NCI-H82 (cell line): ENCODE measurements at places on chromosomes 7 and 10.
A peak's percentile ranks its signal among the peaks of the same experiment; 100 is the strongest.

DNA sequence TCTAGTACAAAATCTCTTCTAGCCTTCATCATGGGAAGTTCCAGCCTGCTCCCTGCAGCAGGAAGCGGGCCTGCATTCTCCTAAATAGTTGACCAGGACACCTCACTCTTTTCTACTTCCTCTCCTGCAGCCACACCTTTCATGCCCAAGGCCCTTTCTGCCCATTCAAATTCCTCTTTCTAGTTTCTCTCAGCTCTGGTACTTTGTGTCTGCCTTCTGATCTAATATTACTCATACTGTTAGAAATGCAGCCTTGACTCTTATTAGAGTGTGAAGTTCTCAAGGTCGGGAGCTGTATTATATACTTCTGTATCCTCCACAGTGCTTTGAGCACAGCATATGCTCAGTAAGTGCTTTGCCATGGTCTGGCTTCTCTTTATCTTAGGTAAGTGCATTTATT is 103.1 kb downstream of the PRKCQ start:
- no peak for DNase-seq

DNA sequence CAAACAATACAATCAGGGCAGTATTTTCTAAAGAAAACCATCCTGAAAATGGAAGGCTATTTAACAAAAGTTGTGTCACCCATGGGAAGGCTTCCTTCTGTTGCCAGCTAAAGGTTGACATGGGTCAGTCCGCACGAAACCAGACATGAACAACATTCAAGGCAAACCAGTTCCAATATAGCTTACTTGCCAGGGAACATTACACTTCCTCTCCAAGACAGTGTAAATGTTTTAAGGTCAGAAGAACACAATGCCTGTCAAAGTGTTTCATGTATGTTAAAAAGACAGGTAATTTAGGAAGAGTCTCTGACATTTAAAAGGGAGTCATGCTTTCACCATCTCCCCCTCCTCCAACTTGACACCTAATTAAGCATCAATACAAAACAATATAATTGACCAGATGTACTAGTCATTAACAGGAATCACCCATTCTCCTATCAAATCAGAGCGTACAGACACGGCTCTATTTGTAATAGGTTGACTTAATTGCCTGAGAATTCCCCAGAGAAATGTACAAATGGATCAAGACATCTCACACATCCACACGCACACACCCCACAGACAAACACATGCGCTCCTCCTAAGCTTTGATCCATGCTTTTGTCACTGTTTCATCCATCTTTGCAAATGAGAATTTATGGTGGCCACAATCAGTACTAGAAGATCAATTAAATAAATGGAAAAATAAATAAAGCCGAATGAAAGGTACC is 69.5 kb downstream of the CACNA2D1 start:
- peak; percentile 80 for DNase-seq

- no peak for DNase-seq
Measured at GRCh38 chr10:105597312-105597711, 956.2 kb downstream of the SORCS3 start.

DNA sequence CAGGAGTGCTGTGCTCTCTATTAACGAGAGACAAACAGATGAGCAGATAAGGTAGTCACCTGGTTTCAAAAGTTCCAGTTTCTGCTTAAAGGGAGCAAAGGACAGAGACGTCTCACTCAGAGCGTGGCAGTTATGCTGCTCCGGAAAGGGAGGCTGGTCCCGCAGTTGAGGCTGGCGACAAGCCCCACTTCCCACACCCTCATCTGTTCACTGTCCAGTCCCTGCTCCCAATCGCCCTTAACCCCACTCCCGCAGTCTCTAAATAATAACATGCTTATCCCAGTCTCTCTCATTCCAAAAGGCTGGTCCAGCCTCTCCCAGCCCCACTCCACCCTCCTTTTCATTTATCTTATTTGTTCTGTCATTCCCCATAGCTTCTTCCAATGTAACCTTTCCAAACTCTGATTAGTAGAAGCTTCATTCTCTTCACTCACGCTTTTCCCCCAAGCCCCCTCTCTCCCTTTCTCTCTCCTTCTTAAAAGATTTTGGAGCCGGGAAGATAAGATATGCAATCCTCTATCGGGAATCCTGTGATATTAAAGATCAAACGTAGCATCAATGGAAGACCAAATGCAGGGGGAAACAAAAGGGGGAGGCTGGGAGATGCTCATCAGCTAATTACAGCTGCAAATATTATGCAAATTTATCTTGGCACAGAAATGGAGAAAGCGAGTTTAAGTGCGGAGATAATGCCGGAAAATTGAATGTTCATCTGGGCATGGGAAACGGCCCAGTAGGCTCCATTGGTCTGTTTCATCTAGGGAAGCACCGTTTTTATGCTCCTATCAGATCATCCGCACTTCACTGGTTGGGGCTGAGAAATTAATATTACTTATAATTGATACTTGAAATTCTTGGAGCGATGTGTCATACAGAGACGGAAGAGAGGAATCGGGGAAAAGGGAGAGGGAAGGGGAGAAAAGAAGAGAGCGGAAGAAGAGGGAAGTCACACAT is 16.3 kb upstream of the GATA3 start:
- no peak for DNase-seq
